ENCODE measurements at places on chromosomes 7 and 10.
A peak's percentile ranks its signal among the peaks of the same experiment; 100 is the strongest.

- DNase-seq: no peak
Observed at GRCh38 chr7:134954197-134955082, 31.9 kb upstream of the AGBL3 start.

DNA sequence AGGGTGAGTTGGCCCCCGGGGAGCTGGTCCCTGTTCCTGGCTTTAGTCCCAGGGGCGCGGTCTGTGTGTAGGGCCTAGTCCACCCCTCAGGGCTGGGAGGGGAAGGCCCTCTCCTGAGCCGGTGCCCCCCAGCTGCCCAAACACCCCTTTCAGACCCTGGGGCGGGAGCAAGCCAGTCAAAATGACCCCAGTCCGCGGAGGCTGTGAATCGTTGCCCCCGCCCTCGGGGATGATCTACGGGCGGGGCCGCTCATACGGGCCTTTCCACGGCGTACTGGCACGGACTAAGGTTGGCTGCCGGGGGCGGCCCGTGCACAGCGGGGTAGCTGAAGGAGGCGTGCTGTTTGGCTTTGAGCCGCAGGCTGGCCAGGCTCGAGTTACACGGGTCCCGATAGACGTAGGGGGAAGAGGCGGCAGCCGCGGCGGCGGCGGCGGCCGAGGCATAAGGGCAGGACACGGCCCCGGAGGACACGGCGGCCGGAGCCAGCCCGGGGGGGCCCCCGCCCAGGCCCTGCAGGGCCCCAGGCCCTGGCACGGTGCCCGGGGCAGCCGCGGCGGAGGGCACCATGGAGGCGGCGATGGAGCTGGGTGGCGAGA, 4.3 kb downstream of the ELOVL3 start:
- peak; percentile 37 for DNase-seq

DNA sequence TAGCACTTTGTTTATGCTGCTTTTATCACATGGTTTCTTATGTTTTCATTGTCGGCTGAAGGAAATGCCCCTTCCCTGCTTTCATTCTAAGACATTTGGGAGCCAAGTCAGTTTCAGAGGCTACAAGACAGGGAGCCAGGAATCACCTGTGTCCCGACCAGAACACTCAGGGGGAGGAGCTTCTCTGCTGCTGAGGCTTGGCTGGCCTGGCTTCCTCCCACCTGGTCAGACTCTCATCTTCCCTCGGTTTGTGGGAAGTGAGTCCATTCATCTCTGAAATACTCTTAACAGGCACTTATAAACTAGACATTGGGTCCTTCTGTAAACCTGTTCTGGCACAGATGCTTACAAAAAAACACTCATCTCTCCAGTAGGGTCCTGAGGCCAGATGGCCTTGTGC, 19.6 kb upstream of the GOLGA7B start:
- no peak for DNase-seq

DNA sequence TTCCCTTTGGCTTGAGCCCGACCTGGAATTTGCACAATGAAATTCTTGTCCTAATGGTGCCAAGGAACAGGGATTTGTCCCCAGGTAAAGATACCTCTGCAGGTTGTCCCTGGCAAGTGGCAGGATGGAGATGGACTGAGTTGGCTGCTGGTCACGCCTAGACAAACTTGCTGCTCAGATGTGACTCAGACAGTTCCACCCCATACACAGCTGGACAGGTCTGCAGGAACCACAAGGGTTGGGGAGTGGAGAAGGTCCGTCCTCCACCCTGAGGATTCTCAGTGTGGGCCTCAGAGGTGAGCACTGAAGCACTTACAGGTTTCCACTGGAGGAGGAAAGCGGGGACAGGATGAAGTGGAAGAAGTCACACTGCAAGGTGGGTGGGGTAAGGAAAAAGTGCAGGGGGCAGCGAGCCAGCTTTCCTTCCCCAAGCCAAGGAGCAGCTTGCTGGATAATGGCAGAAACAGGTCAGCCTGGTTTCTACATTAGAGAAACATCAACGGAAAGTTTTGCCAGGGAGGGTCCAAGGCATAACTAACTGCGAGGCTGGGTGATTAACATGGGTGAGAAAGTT, 20.5 kb downstream of the ITPRIP start:
- DNase-seq: no peak

DNA sequence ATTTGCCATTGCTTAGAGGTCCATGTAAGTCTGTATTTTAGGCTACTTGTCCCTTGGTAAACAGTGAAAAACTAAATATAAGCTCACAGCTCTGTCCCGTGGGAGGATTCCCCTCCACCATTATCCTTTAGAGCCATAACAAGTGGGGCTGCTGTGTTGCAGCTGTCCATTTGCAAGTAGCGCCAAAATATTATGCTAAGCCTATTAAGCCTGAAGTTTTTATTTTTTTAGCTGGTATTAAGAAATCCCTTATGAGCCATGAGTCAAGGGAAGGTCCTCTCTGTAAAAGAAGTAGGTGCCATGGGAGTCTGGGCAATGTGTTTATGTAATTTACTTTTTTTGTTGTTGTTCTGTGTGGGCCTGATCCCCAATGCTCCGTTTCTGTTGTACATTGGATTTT, 183.9 kb downstream of the THSD7A start:
- no peak for DNase-seq

DNA sequence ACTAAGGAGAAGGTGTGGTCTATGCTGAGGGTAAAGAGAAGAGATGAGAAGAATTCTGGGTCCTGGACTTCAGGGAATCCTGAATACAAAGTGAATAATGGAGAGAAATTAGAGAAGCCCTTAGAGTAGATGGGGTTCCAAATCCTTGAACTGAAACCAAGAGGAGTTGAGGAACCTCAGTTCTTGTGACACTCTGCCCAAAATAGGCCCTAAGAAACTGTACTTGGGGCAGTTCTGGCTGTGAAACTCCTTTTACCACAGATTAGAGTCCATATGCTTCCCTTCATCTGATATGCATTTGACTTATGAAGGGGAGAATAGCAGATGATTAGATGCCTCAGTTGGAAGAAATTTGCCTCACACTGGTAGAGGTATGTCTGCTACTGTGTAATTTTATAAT, 19.0 kb downstream of the TES start:
- DNase-seq: no peak

DNA sequence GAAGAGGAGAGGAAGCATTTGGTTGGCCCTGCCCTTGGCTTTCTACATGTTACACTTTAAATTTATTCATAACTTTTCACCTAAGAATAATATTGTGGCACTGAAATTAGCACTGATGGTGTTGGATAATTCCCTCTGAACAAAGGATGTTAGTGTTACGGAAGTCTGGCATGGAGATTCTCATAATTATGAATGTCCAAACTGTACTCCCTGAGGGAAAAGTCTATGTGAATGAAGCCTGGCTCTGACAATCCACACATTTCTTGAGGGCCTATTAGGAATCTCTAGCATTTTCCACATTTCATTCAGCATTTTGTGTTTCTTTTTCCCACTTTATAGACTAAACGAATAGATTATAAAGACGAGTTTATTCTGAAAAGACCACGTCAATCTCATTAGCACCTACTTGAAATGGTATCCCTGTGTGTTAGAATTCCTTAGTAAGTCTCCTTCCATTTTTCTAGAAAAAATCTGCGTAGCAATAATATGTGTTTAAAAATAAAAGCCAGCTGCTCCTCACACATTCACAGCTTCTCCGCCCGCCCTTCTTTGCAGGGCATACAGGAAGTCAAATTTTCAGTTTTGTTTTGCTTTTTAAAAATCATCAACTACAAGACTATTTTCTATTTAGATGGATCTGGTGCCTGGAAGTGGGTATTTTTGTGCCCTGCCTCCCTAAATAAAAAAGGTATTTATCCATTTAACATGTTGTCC, 131.8 kb upstream of the PALS2 start:
- no peak for DNase-seq

DNA sequence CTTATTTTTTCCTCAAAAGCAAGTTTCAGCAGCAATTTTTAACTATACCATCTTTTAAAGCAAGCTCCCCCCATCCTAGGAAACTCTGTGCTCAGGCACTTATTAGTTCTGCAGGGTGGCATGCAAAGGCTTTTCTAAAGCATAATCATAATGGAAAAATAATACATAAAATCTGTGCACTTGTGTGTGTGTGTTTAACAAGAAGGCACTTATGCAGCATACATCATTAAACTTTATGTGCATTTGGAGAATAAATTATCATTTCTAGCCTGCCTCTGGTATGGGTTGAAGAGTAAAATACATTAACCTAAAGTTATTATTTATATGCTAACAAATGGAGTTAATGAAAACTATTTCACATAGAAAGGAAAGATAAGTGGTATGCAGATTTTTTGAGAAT, 5.6 kb upstream of the RASSF4 start:
- no peak for DNase-seq

DNA sequence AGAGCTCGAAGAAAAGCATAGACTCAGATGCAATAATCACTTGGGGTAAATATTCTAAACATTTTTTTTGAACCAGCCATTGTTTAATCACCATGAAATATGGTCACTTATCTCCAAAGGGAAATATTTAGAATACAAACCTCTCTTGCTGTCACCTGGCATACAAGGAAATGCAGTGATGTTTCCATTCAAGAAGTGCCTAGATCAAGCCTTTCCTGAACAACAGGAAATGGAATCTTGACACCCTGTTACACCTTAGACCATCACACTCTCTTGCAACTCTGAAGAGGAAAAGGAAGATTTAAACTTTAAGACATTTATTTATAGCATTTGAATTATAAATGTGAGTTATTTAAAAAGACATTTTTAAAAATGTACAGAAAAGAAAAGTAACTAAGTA, 263.0 kb upstream of the BMPER start:
- DNase-seq: no peak

GRCh38 chr10:127977357-127978009, 70.6 kb downstream of the PTPRE start:
- no peak for DNase-seq

GRCh38 chr10:68348265-68348741, 15.6 kb upstream of the PBLD start:
- no peak for DNase-seq

GRCh38 chr10:25064401-25064800, 48.0 kb downstream of the THNSL1 start:
- no peak for DNase-seq

DNA sequence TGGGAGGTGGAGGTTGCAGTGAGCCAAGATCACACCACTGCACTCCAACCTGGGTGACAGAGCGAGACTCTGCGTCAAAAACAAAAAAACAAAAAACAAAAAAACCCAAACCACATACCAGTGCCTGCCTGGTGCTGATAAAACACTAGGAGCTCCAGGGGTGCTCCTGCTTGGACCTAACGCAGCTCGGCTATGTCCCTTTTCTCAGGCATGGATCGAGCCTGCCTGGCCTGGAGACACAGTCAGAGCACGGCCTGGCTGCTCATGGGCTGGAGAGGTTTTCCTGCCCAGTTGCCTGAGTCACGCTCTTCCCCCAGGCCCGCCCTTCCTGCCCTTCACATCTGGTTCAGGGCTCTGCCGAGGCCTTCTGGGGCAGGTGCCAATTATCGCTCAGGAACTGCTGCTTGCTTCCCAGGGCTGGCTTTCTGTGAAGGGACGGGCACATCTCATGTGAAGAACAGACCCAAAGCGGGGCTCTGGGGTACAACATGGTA, 12.6 kb upstream of the NPFFR1 start:
- DNase-seq: no peak

GRCh38 chr10:338171-339037, 203.1 kb downstream of the ZMYND11 start:
- DNase-seq: no peak

DNA sequence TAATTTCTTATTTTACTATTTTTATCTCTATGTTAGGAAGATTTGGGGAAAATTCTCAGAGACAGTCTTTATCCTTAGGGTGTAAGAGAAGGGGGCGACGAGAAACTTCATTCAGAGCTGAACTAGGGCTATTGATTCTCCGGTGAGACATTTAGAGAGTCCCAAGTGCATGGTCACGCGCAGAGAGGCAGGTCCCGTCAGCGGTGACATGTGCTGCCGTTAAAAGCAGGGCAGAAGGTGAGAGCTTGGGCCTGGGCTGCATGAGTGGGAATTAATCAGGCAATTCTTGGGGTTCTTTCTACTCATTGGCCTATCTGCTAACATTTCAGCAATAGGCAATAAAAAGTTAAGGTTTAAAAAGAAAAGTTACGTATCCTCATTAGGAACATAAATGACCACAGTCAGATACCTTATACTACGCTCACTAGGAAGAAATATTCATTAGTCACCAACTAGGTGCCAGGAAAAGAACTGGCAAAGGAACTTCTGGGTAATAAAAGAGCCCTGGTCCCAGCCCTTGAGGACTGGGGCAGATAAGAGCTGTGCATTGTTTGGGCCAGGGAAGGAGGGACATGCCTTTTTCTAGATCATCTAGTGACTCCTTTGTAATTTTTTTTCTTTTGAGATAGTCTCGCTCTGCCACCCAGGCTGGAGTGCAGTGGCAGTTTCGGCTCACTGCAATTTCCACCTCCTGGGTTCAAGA, 21.2 kb downstream of the PRKCQ start:
- DNase-seq: no peak

DNA sequence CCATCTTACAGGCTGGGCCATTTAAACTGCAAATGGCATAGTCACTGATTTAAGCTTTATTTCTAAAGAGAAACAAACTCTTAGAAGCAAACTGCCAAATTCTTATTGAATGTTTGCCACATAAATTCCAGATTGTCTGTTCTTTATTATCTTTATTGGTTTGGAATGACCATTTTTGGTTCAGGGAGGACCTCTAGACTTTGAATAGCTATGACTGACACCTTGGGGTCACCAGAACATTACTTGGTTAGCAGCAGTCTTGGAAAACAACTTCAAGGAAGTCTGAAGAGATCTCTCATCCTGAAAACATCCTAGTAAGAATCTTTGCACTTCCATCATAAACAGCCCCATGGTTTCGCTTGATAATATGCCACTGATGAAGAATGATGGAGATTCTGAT, 197.1 kb downstream of the SUGCT start:
- no peak for DNase-seq

DNA sequence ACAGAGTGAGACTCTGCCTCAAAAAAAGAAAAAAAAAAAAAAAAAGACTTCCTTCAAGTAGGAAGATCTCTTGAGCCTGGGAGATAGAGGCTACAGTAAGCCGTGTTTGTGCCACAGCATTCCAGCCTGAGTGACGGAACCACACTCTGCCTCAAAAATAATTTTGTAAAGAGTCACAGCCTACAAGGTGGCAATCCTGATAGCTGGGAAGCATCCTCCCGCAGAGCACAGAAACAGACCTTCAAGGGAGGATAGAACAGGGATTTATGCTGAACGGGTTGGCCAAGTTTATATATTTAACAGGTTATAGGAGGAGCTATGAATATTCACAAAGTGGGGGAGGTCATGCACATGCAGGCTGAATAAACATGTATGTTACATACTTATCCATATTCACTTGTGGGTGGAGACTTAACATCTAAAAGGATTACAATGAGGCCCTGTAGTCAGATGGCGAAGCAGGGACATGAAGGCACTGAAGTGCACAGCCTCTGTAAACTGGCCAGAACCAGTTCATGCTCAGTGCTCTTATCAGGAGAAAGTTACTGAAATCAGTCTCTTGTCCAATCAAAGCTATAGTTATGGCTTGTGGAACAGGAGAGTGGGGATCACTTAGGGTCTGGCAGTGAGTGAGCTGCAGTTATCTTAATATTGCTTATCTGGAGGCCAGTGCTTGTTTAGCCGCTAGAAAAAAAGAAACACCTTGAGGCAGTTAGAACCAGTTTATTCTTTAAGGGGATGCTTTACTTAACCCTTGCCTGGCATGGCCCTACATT, 6.8 kb downstream of the LMBR1 start:
- DNase-seq: no peak

- DNase-seq: no peak
Observed at GRCh38 chr10:28295336-28295735, 7.5 kb downstream of the MPP7 start.
